NCI-H774 (cell line): ENCODE measurements at places on chromosomes 1 and 21.

DNA sequence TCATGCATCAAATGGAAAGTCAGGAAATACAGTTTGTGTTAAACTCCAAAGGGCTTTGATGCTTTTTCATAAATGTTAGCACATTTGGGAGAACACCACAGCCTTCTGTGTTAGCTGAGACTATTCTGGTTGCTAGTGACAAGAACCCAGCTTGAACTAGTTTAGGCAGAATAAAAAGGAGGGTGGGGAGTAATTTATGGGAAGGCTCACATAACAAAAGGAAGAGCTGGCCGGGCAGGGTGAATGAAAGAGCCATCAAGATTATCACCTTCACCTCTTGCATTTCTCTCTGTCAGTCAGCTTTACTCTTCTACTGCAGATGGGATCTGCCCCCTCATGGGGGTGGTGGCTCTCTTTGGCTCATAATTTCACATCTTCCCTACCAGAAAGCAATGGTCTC lies 75.4 kb upstream of the VTCN1 start:
- no peak for DNase-seq

DNA sequence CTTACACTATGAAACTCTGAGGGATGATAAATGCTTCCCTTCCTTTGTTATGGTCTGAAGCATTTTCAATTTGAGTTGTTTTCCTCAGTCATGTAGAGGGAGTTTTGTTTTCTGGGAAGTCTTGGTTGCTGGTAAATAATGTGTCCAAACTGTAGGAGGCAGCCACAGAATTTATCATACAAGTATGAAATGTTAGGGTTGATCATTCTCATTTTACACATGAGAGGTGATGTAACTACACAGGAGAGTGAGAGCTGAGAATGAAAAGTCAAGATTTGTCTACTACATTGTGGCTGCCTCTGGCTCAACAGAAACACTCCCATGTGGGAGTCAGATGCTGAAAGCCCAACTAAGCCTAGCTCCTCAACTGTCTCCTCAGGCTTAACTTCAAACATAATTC lies 182.5 kb upstream of the SGIP1 start:
- DNase-seq = no peak

DNA sequence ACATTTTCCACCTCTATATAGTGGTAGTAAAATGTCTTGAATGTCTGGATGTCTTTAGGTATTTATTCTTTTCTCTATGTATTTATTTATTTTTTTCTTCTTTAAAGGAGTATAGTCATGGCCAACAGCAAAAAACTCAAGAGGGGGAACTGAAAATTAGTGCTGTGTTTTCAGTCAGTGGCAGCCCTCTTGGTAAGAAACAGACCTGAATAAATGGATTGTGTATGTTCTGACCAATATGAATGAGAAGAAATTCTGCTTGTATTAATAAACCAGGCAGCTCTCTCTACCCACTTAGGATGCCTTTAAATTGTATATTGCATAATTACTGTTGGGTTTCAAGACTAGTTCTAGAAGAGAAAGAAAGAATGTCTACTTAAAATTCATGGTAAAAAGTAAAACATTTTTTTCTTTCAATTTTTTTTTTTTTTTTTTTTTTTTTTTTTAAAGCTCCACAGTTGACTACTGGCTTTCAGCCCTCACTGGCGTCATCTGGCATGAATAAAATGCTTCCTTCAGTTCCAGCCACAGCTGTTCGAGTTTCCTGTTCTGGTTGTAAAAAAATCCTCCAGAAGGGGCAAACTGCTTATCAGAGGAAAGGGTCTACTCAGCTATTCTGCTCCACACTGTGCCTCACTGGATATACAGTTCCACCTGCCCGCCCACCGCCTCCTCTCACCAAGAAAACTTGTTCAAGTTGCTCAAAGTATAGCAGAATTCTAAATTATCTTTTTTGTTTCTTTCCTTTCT lies 101.6 kb downstream of the ZMYM4 start:
- DNase-seq = no peak

DNA sequence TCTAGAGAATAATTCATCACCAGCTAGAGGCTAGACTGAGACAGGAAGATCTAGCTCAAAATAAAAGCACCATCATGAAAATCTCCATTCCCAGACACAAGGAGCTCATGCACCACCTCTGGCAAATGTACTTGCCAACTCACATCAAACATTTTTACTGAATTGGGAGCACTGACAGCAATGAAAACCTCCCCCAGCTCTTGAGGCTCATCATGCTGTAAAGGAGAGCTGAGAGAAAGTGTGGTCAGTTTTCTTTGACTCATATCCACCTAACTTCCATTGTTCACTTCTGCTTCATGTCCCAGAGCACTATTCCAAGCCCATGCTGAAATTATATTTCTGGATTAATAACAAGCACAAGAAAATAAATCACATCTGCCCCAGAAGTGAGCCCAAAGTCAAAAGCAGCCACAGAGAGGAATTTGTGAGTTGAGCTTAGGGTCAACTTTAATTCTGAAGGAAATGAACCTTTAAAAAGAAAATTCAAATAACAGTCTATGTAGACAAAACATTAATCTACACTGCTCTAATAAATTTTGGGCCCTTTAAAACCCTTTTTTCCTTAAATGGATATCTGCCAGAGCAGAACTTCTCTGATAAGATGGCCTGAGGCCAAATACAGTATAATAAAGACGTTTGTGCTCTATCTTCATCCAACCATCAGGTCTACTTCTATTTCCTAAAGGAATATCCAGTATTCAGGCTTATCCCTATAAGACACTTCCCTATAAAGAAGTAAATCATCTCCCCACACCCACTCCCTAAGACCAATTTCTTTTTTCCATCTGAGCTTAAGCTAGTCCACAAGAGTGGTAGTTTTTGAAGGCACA lies 85.9 kb upstream of the ADAM30 start:
- DNase-seq = no peak

- DNase-seq = no peak
These were observed 766 bp downstream of the CNIH3 start for GRCh38 chr1:224616756-224617409.

DNA sequence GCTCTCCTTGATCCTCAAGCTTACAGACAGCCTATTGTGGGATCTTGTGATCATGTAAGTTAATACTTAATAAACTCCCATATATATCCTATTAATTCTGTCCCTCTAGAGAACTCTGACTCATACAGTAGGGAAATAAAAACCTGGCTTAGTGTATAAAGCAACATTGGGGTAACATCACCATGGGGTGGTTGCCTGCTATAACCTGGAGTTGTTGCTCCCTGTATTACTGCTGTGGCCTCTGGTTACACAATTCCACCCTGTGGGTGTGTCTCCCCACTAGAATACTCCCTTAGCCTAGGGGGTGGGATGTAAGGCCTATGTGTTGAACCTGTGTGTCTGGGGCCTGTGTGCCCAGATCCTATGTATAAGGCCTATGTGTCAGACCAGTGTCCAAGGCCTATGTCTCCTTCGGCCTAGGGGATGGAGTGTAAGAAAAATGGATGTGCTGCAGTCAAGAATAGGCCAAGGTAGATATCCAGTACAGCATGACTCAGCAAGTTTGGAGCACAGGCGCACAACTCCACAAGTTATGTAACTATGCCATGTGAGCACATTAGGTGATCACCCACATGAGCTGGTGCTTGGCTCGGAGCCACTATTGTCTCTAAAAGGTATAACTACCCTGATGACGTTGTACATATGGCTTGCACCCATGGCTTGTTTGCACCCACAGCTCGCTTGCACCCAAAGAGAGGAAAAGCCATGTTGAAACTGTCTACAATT lies 96.8 kb upstream of the C1orf21 start:
- no peak for DNase-seq

- DNase-seq = no peak
These were observed 701 bp downstream of the DEDD start for GRCh38 chr1:161131523-161132409.

- DNase-seq = no peak
These were observed 16.0 kb upstream of the SMYD2 start for GRCh38 chr1:214264976-214265375.

- no peak for DNase-seq
These were observed 779 bp downstream of the LRRC40 start for GRCh38 chr1:70204600-70204999.

- DNase-seq = no peak
These were observed 201.5 kb downstream of the S1PR1 start for GRCh38 chr1:101438359-101438758.

- DNase-seq = no peak
These were observed 24.5 kb downstream of the KIAA0319L start for GRCh38 chr1:35532497-35533223.

DNA sequence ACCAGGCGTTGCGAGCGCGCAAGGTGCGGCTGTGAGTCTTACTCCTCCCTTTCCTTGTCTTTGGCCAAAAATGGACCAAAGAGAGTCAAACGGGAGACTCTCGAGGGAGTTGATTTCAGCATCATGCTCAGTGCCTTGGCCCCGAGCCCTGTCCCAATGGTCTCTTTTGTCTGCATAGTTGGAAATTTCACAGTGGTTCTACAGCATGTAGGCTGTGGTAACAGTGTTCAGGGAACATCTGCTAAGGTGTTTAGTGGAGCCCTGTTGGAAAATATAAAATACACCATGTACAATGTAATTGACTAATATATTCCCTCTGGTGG lies 2.7 kb downstream of the CACNA1E start:
- no peak for DNase-seq

- no peak for DNase-seq
These were observed 6.3 kb upstream of the CRYBG2 start for GRCh38 chr1:26359981-26360806.

- peak; percentile 93 for DNase-seq
These were observed 17.3 kb upstream of the PCSK9 start for GRCh38 chr1:55021942-55022546.

- no peak for DNase-seq
These were observed 53.5 kb downstream of the SLC37A1 start for GRCh38 chr21:42567214-42567555.

DNA sequence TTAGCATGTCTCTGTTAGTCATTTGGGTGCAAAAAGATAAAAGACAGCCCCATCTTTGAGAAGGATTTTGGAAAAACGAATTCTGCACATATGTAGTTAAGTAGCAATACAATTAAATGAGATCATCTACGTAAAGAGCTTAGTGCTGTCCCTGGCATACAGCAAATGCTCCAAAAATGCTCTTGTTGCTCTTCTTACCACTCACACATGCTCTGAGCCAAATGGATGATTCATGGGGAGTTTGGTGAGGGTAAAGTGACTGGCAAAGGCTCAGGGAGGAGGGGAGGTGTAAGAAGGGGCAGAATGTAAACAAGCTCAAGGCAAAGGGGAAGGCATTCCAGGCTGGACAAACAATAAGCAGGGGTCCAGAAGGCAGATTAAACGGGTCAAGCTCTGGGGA lies 191.9 kb downstream of the AK5 start:
- DNase-seq = no peak

- no peak for DNase-seq
These were observed 53.0 kb downstream of the RGS2 start for GRCh38 chr1:192861860-192862259.

GRCh38 chr1:201587729-201588128 lies 48.8 kb downstream of the NAV1 start:
- no peak for DNase-seq

GRCh38 chr21:34535886-34536285 lies 23.9 kb upstream of the KCNE1 start:
- no peak for DNase-seq

DNA sequence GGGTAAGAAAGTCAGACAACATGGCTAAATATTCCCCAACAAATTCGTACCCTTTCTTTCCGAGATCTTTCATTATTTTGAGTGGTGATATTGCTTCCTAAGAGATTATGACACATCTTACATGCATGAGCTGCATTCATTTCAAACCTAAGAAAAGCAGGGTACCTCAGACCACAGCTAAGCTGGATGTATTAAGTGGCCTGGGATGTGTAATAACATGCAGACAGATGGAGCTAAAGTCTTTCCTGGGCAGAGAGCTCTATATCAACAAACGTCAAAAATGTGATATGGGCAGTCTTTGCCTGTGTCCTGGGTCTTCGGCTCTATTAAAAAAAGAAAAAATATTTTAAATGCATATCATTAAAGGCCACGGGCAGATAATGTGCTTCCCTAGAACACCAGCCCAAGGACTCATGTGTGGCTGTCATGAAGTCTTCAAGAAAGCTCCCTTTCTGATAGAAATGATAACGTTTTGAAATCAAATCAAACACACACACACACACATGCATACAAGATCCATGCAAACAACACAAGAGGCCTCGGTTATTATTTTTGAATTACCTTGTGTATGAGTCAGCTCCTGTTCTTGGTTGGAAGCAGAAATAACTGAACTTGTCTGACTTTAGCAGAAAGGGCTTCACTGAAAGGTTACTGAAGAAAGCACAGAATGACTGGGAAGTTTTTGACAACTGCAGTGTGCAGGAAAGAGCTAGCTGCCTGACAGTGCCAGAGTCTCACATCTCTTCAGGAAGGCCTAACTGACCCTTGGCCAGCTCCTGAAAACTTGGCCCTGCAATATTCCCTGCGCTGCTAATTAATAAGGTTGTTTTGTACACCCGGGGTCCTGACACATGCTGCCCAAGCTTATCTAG lies 231.2 kb downstream of the DSCAM start:
- no peak for DNase-seq

DNA sequence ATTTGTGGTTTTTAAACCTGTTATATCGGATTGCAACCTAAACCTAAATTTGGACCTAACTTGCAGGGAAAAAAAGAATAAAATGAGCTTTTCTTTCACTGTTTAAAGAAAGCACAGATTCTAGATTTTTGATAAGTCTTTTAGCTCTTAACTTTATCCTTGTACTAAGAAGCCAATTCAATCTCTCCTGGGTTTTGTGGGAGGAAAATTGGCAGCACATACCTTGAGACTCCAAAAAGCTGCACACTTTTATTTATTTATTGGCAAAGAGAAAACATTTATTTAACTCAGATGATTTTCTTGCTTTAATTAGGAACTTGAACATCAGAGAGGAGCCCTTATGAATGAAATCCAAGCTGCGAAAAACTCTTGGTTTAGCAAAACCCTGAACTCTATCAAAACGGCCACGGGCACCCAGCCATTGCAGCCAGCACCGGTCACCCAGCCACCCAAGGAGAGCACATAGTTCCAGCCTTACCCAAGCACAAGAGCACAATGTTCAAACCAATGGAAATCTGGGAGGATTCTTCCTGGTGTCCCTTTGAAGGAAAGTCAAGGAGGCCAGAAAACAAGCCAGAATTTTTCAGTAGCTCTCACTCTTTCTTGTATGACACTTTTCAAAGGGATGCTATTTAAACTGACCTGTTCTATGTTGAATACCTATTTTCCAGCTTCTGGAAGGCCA lies 10.1 kb upstream of the CACYBP start:
- DNase-seq = no peak

DNA sequence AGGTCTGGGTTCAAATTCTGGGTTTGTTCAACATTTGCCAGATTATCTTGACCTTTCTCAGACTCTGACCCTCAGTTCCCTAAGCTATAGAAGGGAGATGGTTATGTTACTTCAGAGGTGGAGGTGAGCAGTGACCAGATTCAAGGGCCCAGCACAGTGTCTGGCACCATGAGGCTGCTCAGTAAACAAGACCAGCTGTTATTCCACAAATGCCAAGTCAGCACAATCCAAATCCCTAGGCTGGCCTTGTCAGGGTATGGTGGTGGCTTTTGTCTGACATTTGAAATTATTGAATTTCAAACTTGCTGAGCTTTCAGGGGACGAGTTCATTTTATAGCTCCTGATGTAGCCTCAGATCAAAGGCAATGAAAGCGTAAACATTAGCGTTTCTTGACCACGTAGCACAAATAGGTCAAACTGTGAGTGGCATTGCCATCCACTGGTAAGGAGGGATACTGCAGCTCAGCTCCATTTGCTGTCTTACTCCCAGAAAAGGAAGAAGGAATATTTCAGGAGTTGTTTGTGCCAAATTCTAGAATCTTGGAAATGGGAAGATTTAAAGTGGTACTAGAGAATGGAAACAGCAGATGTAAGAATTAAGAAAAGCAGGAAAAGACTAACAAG lies 94.3 kb upstream of the EDN2 start:
- no peak for DNase-seq

- no peak for DNase-seq
These were observed 34.2 kb downstream of the GATAD2B start for GRCh38 chr1:153888533-153888932.
